ENCODE measurements at places on chromosomes 3 and 15. TPM values are rescaled to one million over a fixed set of nuclear protein-coding genes. Genes with fewer than 3 reads are reported as not detected.
A peak's percentile ranks its signal among the peaks of the same experiment; 100 is the strongest.

GRCh38 chr3:151733613-151734012 is at the start of gene AADACL2:
Gene AADACL2 (plus strand): TSS chr3:151733927. CDS start chr3:151734036, 109 bp downstream.
- H3K27me3 ChIP-seq, result no peaks in the 10 kb centered on the region
- H3K27ac ChIP-seq, result no peak within 1 kb of the TSS
- H3K36me3 ChIP-seq, result no peaks in the 10 kb centered on the region
- H3K4me1 ChIP-seq, result no peaks in the 10 kb centered on the region
- no peak within 1 kb of the TSS for H3K4me3 ChIP-seq
- no peak for DNase-seq

The TMC3 gene
- total RNA-seq, result not detected

The BCHE gene
- 15.4 TPM for total RNA-seq

DNA sequence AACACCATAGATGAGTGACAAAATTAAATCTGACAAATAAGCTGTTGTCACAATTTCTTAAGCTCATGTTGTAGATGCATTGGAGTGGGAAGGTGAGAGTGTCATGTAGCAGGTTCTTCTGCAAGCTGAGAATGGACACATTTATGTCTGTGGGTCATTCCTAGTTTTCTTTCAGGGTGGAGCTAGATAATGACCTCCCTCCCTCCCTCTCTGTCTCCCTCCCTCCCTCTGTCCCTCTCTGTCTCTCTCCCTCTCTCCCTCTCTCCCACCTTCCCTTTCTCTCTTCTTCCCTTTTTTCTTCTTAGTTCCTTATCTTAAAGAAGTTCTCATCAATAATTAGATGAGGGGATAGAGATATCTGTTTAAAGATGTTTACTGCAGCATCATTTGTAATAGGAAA is 36.0 kb downstream of the PXYLP1 start:
- H3K36me3 ChIP-seq, result no peaks in the 10 kb centered on the region
- H3K27me3 ChIP-seq, result no peaks in the 10 kb centered on the region
- H3K4me3 ChIP-seq, result no peak overlapping the region

- no peaks in the 10 kb centered on the region for H3K36me3 ChIP-seq
- DNase-seq, result no peak
- H3K27me3 ChIP-seq, result no peaks in the 10 kb centered on the region
- H3K4me1 ChIP-seq, result no peaks in the 10 kb centered on the region
- no peak overlapping the region for H3K4me3 ChIP-seq
Measured at GRCh38 chr3:108093616-108094015, 2.8 kb upstream of the CD47 start.

DNA sequence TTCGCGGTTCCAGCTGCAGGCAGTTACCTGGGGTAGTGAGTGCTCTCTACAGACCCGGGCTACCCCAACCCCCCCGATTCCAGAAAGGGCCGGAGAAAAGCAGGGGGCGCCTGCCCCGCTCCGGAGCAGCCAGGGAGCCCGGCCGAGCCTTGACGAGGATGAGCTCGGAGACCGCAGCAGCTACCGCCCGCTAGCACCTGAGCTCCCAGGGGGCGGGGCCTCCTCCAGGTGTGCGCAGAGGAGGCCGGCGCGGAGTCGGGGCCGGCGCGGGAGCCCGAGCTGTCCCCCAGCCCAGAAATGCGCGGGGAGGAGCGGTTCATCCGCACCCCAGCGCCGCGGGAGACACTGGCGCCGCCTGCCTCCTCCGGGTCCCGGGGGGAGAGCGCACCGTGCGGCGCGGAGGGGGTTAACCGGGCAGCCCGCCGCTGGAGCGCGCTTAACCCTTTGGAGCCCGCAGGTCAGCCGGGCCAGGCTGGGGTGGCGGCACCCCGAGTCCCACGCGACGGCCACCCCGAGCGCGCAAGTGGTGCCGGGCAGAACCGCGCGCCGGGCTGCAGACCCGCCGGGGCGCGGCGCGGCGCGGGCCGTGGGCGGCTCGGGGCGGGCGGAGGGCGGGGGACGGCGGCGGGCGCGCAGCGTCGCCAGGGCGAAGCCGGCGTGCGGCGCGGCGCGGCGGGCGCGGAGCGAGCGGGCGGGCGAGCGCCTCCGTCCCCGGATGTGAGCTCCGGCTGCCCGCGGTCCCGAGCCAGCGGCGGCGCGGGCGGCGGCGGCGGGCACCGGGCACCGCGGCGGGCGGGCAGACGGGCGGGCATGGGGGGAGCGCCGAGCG is at the start of gene CACNA1D:
CACNA1D (plus strand) TSS at position 649 of the 829 bp plus-strand sequence. CDS start 556 bp downstream, outside the sequence.
- peak within 1 kb of the TSS; percentile 31 for H3K4me3 ChIP-seq
- DNase-seq, result peak; percentile 21
- no peaks in the 10 kb centered on the region for H3K36me3 ChIP-seq
- H3K27me3 ChIP-seq, result no peaks in the 10 kb centered on the region
- peak within 1 kb of the TSS; percentile 66 for H3K27ac ChIP-seq
- H3K4me1 ChIP-seq, result no peaks in the 10 kb centered on the region

- no peaks in the 10 kb centered on the region for H3K36me3 ChIP-seq
- no peak overlapping the region for H3K27ac ChIP-seq
- H3K4me1 ChIP-seq, result no peaks in the 10 kb centered on the region
- H3K27me3 ChIP-seq, result no peaks in the 10 kb centered on the region
- no peak overlapping the region for H3K4me3 ChIP-seq
- DNase-seq, result no peak
Measured at GRCh38 chr15:72153269-72154000, 35.2 kb downstream of the SENP8 start.

The CCDC39 gene
- total RNA-seq, result not detected

The GOLGA8K gene
- 1.6 TPM for total RNA-seq

- no peak overlapping the region for H3K27ac ChIP-seq
- H3K4me1 ChIP-seq, result no peaks in the 10 kb centered on the region
- H3K4me3 ChIP-seq, result no peak overlapping the region
- DNase-seq, result no peak
- no peaks in the 10 kb centered on the region for H3K27me3 ChIP-seq
- no peaks in the 10 kb centered on the region for H3K36me3 ChIP-seq
Measured at GRCh38 chr3:21540265-21540664, 210.7 kb downstream of the ZNF385D start.

DNA sequence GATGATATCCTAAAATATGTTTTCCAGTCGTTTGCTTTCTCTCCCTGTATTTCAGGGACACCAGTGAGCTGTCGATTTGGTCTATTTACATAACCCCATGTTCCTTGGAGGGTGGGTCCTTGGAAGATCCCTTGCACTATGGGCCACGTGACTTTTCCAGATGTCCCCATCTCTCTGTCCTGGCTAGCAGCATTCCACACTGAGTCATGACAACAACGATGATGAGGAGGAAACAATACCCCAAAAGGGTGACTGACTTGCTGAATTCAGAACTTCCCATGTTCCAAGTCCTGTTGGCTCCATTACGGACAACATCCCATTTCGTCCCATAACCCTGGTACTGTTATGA is 134.3 kb downstream of the NSMCE3 start:
- no peak overlapping the region for H3K27ac ChIP-seq
- H3K4me3 ChIP-seq, result no peak overlapping the region
- no peaks in the 10 kb centered on the region for H3K36me3 ChIP-seq
- H3K4me1 ChIP-seq, result no peaks in the 10 kb centered on the region

- H3K27ac ChIP-seq, result no peak overlapping the region
- H3K36me3 ChIP-seq, result no peaks in the 10 kb centered on the region
- no peaks in the 10 kb centered on the region for H3K27me3 ChIP-seq
- H3K4me1 ChIP-seq, result no peaks in the 10 kb centered on the region
Measured at GRCh38 chr3:187044206-187044605, 95.1 kb downstream of the RPL39L start.

DNA sequence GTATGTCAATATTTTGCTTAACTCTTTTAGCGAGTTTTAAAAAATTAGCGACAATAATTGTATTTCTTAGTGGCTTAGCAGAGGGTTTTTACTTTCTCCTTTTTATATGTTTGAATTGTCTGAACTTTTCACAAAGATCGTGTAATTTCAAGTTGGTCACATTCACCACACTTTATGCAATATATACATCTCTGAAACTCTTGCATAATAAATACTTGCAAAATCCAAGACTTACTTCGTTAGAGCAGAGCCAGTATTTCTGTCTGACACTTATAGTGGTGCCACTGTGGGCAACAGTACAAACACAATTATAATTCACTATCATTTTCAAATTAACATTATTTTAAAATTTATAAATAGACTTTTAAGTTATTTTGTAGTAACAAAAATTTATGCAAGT is 62.0 kb downstream of the SUCNR1 start:
- no peak for DNase-seq
- no peaks in the 10 kb centered on the region for H3K36me3 ChIP-seq

The HEG1 gene
- total RNA-seq, result 64.8 TPM

DNA sequence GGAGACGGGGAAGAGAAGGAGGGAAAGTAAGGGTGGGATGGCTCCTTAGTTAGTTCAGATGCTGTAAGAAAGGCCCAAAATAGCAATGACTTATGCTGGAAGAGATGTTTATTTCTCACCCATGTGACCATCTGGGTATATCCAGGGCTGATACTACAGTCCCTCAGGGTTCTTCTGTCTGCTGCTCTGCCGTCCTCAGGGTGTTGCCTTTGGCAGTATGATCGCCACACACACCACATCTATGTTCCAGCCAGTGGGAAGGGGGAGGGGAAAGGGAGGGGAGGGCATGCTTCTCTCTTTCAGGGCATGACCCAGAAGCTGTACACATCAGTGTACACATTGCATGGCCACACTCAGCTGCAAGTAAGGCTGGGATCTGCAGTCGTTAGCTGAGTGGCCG is 10.2 kb downstream of the CD276 start:
- H3K27me3 ChIP-seq, result no peaks in the 10 kb centered on the region
- H3K4me3 ChIP-seq, result no peak overlapping the region
- H3K27ac ChIP-seq, result no peak overlapping the region
- no peaks in the 10 kb centered on the region for H3K36me3 ChIP-seq
- DNase-seq, result no peak
- H3K4me1 ChIP-seq, result no peaks in the 10 kb centered on the region

The AGBL1 gene
- total RNA-seq, result 0.07 TPM

DNA sequence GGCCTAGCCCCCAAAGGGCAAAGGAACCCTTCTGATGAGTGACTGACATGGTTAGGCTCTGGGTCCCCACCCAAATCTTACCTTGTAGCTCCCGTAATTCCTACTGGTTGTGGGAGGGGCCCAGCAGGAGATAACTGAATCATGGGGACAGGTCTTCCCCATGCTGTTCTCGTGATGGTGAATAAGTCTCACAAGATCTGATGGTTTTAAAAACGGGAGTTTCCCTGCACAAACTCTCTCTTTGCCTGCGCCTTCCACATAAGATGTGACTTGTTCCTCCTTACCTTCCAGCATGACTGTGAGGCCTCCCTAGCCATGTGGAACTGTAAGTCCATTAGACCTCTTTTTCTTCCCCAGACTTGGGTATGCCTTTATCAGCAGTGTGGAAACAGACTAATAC is 16.9 kb downstream of the TKT start:
- H3K27ac ChIP-seq, result no peak overlapping the region
- no peak for DNase-seq
- no peaks in the 10 kb centered on the region for H3K4me1 ChIP-seq
- no peaks in the 10 kb centered on the region for H3K36me3 ChIP-seq
- H3K27me3 ChIP-seq, result no peaks in the 10 kb centered on the region

GRCh38 chr3:157463816-157464215 is 27.2 kb downstream of the PTX3 start:
- no peak for DNase-seq
- no peaks in the 10 kb centered on the region for H3K36me3 ChIP-seq
- H3K27me3 ChIP-seq, result no peaks in the 10 kb centered on the region
- H3K4me1 ChIP-seq, result no peaks in the 10 kb centered on the region
- H3K27ac ChIP-seq, result no peak overlapping the region
- H3K4me3 ChIP-seq, result no peak overlapping the region

- no peaks in the 10 kb centered on the region for H3K36me3 ChIP-seq
- H3K4me3 ChIP-seq, result no peak overlapping the region
- no peak overlapping the region for H3K27ac ChIP-seq
- no peaks in the 10 kb centered on the region for H3K27me3 ChIP-seq
- no peak for DNase-seq
Measured at GRCh38 chr3:135310317-135310716, 515.3 kb downstream of the EPHB1 start.

DNA sequence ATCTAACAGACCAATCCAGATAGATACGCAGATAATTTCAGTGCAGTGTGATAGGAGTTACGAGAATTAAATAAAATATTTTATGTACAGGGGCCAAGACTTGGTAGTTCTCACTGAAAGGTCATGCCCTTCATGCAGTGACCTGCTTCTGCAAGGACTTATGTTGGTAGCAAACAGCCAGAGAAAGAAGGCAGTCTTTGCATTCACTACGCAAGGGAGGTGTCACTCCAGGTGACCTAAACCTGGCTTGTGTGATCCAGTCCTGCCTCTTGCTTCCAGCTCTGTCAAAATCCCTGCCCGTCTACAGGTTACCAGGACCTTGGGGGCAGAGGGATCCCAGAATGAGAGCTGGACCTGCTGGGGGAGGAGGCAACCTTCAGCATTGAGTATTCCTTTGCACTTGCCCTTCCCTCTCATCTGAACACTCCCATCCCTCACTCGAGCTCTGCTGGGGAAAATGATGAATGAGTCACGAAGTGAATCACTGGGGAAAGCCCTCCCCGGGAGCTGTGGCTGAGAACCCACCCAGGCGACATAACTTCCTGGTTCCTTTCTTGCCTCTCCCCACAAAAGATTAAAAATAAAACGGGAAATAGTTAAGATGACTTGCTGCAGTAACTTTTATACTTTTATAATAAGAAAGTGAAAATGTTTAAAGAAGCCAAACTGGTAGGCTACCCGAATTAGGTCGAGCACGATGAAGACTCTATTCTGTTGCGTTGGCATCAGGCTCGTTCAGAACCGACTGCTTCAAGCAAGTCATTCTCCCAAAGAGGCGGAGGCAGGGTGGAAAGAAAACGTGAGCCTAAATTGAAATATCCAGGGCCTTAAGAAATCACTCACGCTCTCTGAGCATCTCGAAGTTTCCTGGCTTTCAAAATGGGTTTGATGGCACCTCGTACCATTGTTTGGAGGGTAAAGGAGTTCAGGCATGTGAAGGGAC is 216.1 kb downstream of the SLCO3A1 start:
- H3K36me3 ChIP-seq, result no peaks in the 10 kb centered on the region
- H3K4me1 ChIP-seq, result no peaks in the 10 kb centered on the region
- peak; percentile 44 for DNase-seq
- no peaks in the 10 kb centered on the region for H3K27me3 ChIP-seq
- H3K4me3 ChIP-seq, result no peak overlapping the region

The GNAT1 gene
- total RNA-seq, result not detected

GRCh38 chr3:112594856-112595255 is 33.0 kb downstream of the SLC35A5 start:
- H3K27ac ChIP-seq, result no peak overlapping the region
- no peaks in the 10 kb centered on the region for H3K4me1 ChIP-seq
- no peak for DNase-seq
- H3K4me3 ChIP-seq, result no peak overlapping the region
- no peaks in the 10 kb centered on the region for H3K36me3 ChIP-seq
- no peaks in the 10 kb centered on the region for H3K27me3 ChIP-seq

- H3K27ac ChIP-seq, result no peak overlapping the region
- no peak overlapping the region for H3K4me3 ChIP-seq
- H3K36me3 ChIP-seq, result no peaks in the 10 kb centered on the region
- no peaks in the 10 kb centered on the region for H3K27me3 ChIP-seq
Measured at GRCh38 chr15:86278586-86278985, 198.9 kb downstream of the AGBL1 start.

All from uterus (tissue), 4 donors.